MV-4-11 (cell line): ENCODE measurements at places on chromosomes 13 and 19.

DNA sequence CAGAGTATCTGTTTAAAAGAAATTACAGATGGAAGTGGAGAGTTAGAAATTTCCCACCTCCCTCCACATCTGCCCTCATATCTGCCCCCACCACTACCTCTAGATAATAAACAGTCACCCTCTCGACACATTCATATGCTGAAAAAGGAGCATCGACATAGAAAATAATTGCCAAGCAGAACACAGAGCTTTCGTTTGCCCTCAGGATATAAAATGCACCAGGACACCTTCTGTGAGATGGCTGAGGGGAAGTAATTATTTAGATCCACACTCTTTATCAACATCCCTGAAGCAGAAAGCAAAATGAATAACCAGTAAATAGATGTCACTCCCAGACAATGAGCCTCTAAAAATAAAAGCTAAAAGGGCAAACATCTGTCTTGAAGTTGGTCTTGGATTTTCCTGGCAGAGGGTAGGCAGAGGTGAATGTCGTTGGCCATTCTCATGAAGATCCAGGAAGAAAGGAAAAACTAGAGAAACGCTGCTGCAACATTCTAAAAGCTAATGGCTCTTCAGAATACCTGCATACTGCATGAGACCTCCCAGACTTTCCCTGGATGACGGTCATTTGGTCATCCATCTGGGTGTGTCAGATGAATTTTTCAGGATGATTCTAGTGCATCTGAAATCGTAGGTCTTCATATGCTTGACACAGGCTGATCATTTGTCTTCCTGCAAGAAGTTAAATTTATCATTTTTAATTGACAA lies 527.5 kb downstream of the RFC3 start:
- no peak for DNase-seq

- peak; percentile 15 for DNase-seq
Measured at GRCh38 chr19:7926021-7926726, at the start of gene CTXN1. Gene CTXN1 (minus strand): TSS chr19:7926135. CDS start chr19:7925538, 597 bp downstream.

DNA sequence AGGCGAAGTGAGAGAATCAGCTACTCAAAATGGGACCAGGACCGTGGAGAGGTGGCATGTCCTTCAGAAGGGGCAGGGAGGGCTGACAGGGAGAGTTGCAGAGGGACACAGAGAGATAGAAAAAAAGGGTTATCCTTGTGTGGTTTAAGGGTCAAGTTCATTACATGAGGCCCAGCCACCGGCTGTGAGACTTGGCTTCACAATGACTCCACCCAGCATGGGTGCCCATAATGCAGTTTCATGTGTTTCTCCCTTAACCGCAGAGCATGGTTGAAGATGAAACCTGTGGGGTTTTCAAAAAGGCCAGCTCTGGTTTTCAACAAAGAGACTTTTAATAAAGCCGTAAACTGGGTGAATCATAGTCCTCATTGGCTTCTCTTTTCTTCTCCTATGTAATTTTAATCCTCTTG lies 164.6 kb downstream of the KLF5 start:
- peak; percentile 93 for DNase-seq

- peak; percentile 6 for DNase-seq
Measured at GRCh38 chr13:35789335-35790165, 313.1 kb upstream of the MAB21L1 start.

GRCh38 chr13:46633416-46633815 lies 80.4 kb downstream of the LRCH1 start:
- DNase-seq, result peak; percentile 14

DNA sequence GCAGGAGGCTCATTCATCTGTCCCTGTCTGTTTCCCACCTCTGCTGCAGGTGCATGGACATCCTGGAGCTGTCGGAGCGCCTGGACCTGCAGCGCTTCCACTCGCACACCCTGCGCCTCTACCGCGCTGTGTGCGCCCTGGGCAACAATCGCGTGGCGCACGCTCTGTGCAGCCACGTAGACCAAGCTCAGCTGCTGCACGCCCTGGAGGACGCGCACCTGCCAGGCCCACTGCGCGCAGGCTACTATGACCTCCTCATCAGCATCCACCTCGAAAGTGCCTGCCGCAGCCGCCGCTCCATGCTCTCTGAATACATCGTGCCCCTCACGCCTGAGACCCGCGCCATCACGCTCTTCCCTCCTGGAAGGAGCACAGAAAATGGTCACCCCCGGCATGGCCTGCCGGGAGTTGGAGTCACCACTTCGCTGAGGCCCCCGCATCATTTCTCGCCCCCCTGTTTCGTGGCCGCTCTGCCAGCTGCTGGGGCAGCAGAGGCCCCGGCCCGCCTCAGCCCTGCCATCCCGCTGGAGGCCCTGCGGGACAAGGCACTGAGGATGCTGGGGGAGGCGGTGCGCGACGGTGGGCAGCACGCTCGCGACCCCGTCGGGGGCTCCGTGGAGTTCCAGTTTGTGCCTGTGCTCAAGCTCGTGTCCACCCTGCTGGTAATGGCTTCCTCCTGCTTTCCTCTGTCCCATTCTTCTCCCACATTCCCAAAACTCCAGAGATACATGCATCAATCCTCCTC lies 52.2 kb downstream of the RYR1 start:
- DNase-seq, result no peak

DNA sequence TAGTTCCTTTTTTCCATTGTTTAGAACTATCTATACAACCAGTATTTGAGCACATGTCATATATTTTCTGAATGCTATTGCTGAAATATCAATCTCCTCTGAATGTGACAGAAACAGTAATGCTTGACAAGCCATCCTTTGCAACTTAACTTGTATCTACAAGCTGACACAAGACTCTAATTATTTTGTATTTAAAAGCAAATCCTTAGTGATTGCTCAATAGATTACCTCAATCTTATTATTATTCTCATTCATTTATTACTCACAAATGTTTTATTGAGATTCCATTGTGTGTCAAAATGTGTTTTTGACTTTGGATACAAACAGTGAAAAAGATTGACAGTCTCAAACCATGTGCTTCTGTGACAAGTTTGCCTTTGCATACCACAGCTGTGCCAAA lies 787.8 kb upstream of the PRR20A start:
- no peak for DNase-seq

DNA sequence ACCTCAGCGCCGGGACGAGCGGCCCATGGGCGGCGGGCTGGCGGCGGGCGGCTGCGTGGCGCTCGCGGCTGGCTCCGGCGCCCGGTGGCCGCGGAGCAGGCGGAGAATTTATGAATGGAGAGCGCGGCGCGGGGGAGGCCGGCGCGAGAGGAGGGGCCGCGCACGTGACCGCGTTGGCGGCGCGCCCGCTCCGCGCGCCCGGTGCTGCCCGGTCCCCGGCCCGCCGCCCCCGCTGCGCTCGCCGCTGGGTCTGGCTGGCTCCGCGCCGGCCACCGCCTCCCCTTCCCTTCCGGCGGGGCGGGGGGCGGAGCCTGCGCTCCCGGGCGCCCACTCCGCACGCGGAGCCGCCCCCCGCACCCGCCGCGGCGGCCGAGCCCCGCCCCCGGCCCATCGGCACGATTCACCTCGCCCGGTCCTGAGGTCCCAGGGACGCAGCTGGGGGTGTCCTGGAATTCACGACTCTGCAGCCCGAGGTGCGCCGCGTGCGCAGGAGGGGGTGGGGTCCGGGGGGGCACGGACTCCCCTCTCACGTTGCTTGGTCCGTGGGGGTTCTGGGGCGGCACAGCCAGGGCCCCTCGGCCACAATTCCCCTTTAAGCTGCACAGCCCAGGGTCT lies at the start of gene CBARP:
CBARP (minus strand) TSS at position 252 of the 615 bp plus-strand sequence. CDS start 1,905 bp downstream, outside the sequence.
- no peak for DNase-seq

- DNase-seq, result no peak
Measured at GRCh38 chr13:75633285-75633684, 2.8 kb upstream of the LMO7 start.

GRCh38 chr13:23871616-23872220 lies 17.5 kb downstream of the MIPEP start:
- peak; percentile 3 for DNase-seq

DNA sequence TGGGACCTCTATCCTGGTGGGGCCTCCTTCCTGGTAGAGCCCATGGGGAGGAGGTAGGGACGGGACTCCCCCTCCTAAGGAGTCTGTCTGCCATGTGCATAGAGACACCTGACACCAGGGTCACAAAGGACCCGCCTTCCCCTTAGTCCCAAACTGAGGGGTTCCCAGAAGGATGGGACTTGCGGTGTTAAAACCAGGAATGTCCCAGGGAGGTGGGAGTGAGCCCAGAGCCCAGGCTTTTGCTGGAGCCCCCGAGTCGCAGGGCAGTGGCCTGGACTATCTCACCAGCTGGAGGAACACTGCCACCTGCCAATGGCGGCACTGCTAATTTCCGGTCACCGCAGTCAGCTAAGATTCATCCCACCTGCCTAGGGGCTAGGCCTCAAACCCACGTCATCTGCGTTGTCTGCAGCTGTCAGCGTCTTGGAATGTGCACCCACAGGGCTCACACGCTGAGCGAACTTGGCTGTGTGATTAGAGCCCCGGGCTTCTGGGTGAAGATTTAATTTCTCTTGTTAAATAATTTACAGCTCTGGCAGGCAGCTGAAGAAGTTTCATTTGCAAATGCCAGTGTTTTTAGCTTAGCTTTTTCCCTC lies 31.9 kb upstream of the ATP11A start:
- no peak for DNase-seq

DNA sequence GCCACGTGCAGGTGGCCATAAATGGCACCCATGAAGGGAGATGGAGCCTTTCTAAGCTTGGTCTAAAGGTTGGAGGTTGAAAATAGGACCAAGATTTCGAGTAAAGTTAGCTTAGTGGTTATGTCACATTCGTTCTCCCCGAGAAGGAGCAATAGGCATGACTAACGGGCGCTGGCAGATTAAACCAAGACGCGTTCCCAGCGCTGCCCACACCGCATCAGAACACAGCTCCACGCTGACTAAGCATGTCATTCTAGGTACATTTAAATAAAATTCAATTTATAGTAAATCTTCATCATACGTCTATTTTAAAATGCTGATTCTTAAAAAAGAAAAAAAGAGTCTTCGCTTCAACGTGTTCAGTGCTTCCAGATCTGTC lies 95.0 kb upstream of the IRS2 start:
- DNase-seq, result no peak

DNA sequence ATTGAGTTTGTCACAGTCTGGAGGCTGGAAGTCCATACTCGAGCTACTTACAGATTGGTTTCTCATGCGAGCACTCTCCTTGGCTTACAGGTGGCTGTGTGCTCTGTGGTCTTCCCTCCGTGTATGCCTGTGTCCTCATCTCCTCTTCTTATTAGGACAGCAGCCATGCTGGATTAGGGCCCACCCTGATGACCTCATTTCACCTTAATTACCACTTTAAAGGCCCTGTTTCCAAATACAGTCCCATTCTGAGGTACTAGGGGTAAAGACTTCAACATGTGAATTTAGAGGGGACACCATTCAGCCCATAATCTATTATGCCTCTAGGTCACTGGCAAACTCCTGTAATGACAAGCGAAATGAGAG lies 40.6 kb downstream of the SHISA2 start:
- no peak for DNase-seq

DNA sequence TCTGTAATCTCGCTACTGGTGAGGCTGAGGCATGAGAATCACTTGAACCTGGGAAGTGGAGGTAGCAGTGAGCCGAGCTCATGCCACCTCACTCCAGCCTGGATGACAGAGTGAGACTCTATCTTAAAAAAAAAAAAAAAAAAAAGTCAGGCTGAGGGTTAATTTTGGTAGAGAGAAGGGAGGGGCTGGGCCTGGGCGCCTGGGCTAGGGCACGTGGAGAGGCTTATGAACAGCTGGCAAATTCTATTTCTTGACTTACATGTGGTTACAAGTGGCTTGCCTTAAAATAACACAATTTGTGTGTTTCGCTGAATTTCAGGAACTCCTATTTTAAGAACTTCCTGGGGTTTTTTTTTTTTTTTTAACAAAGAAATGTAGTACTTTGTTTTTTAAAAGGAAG lies 47.6 kb upstream of the MAP3K10 start:
- DNase-seq, result peak; percentile 99
